ENCODE measurements at places on chromosomes 5 and 9. TPM values are rescaled to one million over a fixed set of nuclear protein-coding genes. Genes with fewer than 3 reads are reported as not detected.

LSM11 gene
- 9.0 TPM for total RNA-seq

ELOVL7 gene
- under 0.01 TPM for total RNA-seq

SAPCD2 gene
- 5.5 TPM for total RNA-seq

KIAA0825 gene
- 1.0 TPM for total RNA-seq

MARCOL gene
- not detected for total RNA-seq

GTF2H2 gene
- total RNA-seq: 9.2 TPM

GFI1B gene
- total RNA-seq: not detected

COL23A1 gene
- not detected for total RNA-seq

PITX1 gene
- 0.09 TPM for total RNA-seq

CD72 gene
- not detected for total RNA-seq

All from endothelial cell of coronary artery (primary cell).